BJ (cell line): ENCODE measurements at places on chromosomes 6 and 20.

DNA sequence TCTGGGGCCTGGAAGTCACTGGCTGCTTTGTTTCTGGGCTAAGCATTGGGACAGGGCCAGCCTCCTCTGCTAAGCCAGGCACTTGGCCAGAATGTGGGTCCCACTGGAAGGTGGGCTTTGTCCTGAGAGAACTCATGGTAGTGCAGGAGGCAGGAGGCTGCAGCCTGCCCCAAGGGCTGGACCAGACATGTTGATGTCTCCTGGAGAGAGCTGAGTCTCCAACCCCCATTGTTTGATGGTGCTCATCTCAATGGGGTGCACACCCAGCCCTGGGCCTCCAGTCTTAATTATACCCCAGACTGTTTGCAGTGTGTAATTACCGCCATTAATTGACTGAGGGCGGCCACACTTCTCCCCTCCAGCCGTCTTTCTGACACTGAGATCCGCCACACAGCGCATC, 220.5 kb upstream of the PMEPA1 start:
- no peak for DNase-seq

- DNase-seq: no peak
Measured at GRCh38 chr6:15682965-15683822, 20.4 kb upstream of the DTNBP1 start.

GRCh38 chr20:33640287-33640686, 21.8 kb upstream of the C20orf144 start:
- no peak for DNase-seq

- DNase-seq: no peak
Measured at GRCh38 chr20:14865169-14865568, 527.8 kb upstream of the FLRT3 start.

- peak; percentile 51 for DNase-seq
Measured at GRCh38 chr6:30154709-30155519, 6.1 kb downstream of the TRIM10 start.

GRCh38 chr20:19885939-19886660, 128.0 kb downstream of the RIN2 start:
- no peak for DNase-seq

DNA sequence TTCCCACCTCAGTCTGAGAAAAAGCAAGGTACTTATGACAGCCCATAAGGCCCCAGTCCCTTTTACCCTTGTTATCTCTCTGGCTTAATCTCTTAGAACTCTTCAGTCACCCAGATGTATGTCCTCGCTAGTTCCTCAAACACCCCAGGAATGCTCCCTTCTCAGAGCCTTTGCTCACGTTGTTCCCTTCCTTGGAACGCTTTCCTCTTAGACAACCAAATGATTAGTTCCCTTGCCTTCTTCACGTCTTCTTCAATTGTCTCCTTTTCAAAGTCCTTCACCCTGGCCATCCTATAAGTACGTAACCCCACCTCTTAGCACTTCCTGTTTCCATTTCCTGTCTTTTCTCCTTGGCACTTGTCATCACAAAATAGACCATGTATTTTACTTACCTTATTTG, 1.1 kb upstream of the APOBEC2 start:
- no peak for DNase-seq

GRCh38 chr6:14386668-14387067, 269.1 kb downstream of the CD83 start:
- no peak for DNase-seq
